Naive thymus-derived CD4-positive, alpha-beta T cell (primary cell): ENCODE measurements at places on chromosomes 5 and 9. TPM values are rescaled to one million over a fixed set of nuclear protein-coding genes. Genes with fewer than 3 reads are reported as not detected.

Gene FOXD1
- polyA plus RNA-seq = not detected

Gene MCC
- polyA plus RNA-seq = 0.89 TPM

Gene SARDH
- polyA plus RNA-seq = 10.2 TPM

Gene ARSI
- not detected for polyA plus RNA-seq

Gene HTR4
- polyA plus RNA-seq = not detected

Gene SPARC
- not detected for polyA plus RNA-seq

Gene HNRNPA0
- polyA plus RNA-seq = 20.7 TPM

Gene GRXCR2
- not detected for polyA plus RNA-seq

Gene CCL21
- polyA plus RNA-seq = not detected

Gene ARHGEF28
- not detected for polyA plus RNA-seq

Gene KCNN2
- polyA plus RNA-seq = not detected

Gene IFNA2
- polyA plus RNA-seq = not detected

Gene BRD9
- polyA plus RNA-seq = 17.6 TPM

Gene MFAP3
- 7.3 TPM for polyA plus RNA-seq

Gene C8G
- polyA plus RNA-seq = not detected

Gene INSYN2B
- 0.08 TPM for polyA plus RNA-seq

Gene GLRA1
- not detected for polyA plus RNA-seq

Gene HTR1A
- polyA plus RNA-seq = not detected

Gene ADAMTSL1
- not detected for polyA plus RNA-seq

Gene LMX1B
- polyA plus RNA-seq = not detected

Gene COL27A1
- not detected for polyA plus RNA-seq

Gene C5orf58
- 2.0 TPM for polyA plus RNA-seq
